ENCODE measurements at places on chromosomes 6 and 20.

DNA sequence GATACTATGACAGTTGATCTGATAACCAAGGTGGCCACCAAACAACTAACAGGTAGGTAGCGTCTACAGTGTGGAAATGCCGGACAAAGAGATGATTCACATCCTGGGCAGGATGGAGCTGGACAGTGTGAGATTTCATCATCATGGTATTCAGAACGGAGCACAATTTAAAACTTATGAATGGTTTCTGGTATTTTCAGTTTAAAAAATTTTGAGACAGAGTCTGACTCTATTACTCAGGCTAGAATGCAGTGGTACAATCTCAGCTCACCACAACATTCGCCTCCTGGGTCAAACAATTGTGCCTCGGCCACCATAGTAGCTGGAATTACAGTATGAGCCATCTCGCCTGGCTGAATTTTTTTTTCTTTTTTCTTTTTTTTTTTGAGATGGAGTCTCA is 43.8 kb downstream of the CEP57L1 start:
- no peak for DNase-seq

DNA sequence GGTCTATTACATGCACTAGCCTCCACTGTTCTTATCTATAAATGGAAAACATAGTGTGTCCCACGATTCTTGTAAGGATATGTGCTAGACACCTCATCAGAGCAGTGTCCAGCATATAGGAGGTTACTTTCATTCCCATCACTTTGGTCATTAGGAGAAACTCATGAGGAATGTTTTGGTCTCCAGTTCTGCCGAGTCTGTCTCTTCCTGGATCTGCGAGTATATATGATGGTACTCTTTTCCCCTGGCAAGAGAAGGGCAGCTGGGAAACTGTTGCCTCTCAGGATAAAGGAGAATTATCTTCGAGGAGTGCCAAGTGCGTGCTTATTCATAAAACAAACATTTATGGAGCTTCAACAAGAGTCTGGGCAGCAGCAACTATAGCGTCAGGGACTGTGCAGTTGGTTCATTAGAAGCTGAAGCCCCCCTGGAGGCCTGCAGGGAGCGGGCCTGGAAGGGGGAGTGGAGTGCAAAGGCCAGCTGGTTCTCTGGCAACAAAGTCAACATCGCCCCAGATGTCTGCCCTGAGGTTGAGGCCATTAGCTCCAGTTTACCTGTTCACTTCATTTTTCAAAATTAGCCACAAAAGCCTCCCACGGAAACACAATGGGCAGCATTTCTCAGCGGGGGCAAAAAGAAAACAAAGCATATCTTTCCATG is 811.9 kb downstream of the MAFB start:
- DNase-seq, result no peak

- DNase-seq, result no peak
Measured at GRCh38 chr20:34337982-34338726, 24.9 kb upstream of the ITCH start.

DNA sequence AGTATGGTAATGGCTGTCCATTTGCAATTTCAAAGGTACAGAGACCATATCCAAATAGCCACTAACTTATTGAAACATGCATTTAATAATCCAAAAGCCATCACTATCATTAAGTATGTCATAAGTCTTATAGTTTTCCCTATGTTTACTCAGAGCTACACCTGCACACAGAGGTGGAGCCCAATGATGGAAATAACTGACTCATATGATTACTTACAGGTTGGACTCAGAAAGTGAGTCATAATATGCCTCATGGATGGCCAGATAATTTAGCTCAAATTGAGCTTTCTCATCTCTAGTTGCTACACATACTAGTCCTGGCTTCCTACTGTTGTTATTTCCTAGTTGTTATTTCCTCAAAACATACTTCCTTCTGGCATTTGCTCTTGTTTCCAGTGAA is 104.4 kb upstream of the KHDRBS2 start:
- DNase-seq, result no peak

DNA sequence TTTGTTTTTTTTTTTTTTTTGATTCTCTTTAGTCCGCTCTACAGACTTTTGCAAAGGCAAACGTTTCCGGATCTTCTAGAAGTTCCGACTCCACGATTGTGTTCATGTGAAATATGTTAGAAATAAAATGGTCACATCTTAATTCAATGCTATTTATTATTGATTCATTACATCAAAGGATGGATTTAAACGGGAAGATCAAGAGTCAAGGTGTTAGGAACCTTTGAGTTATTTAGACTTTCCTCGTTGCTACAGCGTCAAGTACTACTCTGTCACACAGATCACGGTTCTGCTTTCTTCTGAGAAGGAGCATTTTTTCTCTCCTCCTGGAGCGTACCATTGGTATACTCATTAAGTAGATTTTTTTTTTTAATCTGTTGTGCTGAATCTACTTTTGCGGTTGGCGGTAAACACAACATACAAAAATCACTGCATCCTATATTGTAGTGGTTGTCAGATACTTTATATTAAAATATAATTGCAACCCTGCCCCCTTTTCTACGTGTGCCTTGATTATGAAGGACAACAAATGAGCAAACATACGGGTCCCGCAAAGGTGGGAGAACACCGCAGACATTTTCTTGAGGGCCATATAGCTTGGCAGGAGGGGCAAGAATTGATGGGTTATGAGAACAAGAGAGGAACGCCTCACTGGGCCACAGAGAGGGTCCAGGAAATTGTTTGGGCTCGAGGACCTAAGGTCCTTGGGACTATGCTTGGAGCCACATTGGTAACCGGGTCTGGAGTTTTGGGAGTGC is 17.5 kb downstream of the HMGN4 start:
- DNase-seq, result no peak

DNA sequence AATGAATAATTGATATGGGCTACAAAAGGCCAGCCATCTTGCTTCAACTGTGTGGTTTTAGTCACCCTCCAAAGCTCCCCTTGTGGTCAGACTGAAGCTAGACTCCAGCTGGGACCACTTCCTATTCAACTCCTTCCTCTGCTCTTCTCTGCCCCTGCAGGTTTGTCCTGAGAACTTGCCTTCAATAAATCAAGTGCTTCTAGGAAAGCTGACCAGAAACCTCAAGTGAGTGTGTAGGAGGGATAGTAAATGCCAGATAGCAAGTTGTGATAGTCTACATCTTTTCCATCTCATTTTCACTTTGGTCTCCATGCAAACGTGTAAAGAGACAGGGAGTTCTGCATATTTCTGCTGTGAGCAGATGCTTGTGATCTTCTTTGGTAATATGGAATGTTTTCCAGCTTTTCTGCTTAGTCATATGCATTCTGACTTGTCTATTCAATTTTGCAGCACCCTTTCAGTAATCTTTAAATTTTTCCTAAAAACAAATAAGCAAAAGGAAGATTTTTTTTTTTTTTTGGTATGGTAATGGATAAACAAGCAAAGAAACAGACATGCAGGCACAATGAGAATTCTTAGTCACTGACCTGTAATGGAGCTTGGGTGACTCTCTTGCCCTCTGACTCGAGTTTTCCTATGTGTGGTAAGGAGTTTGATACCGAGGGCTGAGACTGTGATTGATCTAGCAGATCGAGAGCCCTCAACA is 201.3 kb upstream of the BTBD3 start:
- no peak for DNase-seq

DNA sequence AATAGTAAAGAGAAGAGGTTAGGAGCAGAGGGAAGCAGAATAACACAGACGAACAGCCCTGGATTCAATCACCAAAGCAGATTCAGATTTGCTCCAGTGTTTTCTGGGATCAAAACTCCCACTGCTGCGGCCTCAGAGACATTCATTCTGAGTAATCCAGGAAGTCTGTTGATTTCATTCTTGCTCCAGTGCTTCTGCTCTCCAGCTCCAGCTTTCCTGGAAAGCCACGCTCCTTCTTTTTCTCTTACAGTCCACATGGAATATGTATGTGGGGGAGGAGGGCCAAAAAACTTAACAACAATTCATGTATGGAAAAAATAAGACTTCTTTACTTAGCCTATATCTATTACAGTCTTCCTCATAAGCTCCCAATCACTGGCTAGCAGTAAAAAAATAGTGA is 26.4 kb upstream of the UST start:
- DNase-seq, result no peak

GRCh38 chr20:4073852-4074741 is 58.7 kb upstream of the RNF24 start:
- no peak for DNase-seq

DNA sequence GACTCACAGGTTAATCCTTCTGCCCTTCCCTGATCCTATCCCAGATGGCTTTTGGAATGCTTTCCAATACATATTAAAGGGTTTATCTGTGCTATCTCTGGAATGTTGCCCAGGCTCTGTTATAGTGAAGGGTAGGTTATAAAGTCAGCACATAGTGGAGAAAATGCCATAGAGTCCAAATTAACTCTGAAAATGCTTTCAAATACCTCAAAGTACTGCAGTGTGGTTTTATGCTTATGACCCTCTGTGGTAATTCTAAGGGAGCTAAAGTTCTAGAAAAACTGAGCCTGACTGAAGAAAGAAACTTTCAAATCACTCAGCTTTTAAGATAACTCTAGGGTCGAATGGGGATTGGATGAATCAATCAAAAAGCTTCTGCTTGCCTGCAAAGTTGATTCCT is 159.8 kb downstream of the PLCB1 start:
- DNase-seq, result no peak

DNA sequence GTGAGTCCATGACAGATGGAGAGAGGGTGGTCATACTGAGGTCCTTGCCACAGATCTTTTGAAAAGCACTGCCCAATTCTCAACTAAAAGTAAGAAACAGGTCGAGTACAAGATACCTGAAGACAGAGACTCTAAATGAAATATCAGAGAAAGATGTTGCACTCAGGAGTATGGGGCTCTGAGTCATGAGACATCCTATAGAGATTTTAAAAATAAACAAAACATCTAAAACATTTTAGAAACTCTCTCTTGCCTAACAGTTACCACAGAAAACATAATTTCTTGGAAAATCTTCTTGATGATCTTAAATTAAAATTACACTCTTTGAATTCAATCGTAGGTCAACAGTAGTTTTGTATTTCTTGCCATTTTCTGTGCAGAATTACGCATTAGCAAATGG is 348.9 kb upstream of the MARCKS start:
- no peak for DNase-seq

DNA sequence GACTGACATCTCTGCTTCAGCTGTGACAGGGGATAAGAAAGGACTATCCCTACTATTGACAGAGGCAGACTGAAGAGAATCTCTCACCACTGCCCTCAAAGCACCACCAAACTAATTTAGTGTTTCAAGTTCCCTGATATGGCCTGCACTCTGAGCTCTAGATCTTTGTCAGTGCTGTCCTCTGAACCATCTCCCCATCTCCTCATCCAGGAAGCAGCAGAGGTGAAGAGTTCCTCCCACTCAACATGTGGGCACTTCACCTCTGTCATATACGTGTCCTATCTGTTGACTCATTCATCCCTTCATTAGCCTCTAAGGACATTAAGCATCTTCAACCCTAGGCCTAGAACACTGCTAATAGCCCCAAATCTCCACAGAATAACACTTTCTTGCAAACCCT is 14.1 kb downstream of the FAM210B start:
- no peak for DNase-seq

DNA sequence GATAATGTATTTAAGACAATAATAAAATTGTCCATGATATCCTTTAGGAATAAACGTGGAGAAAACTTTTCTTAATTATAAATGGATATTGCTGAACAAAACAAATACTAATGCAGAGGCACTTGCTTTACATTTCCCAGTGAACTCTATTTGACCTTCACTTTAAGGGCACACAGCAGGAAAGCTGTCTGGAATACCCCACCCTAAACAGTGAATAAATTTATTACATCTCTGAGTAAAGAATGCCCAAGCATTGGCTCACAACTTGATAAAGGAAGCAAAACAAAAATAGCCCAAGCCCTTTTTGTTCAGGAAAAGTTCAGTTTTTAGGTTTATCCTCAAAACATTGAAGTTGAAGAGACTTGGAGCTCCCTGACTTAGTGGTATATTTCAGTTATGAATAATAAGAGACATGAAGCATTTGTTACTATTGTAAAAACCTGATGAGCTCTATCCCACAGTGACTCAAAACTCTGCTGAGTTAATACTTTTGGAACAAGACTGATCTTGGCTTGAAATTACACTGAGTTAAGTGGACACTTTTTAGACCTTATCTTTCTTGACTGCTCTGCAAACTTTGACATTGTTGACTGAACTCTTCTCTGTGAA is 353.9 kb downstream of the BCKDHB start:
- DNase-seq, result no peak

DNA sequence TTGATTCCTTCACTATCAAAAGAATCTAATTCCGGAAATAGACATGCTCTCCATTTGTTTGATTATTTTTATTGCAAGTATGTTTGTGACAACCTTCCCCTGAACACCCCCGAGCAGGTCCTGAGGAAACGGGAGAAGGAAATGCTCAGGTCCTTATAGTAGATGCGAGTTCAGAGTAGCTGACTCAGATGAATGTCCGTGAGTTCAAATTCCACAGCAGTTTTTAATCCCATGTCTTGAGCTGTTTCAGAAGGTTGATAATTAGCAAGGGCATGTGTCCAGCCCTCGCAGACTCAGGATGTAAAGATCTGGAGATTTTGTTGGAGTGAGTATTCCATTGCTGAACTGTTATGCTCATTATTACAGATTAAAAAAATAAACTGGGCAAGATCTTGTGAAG is 169.3 kb downstream of the BCAS1 start:
- DNase-seq, result no peak

DNA sequence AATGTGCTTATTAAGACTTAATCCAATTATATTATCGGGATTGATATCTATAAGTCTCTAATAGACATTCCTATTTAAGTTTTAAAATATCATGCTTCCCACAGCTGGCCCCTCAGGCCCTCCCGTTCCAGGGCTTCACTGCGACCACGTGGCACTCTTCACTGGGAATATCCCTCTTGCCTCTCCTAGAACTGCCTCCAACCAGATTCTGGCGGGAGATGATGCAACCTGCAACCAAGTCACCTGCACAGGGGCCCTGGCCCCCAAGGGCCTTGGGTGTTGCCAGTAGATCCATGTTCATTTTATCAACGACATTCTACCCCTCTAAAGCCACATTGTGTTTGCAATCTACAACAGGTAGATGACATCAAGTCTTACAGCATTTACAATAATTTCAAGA is 18.4 kb upstream of the RAMACL start:
- no peak for DNase-seq

DNA sequence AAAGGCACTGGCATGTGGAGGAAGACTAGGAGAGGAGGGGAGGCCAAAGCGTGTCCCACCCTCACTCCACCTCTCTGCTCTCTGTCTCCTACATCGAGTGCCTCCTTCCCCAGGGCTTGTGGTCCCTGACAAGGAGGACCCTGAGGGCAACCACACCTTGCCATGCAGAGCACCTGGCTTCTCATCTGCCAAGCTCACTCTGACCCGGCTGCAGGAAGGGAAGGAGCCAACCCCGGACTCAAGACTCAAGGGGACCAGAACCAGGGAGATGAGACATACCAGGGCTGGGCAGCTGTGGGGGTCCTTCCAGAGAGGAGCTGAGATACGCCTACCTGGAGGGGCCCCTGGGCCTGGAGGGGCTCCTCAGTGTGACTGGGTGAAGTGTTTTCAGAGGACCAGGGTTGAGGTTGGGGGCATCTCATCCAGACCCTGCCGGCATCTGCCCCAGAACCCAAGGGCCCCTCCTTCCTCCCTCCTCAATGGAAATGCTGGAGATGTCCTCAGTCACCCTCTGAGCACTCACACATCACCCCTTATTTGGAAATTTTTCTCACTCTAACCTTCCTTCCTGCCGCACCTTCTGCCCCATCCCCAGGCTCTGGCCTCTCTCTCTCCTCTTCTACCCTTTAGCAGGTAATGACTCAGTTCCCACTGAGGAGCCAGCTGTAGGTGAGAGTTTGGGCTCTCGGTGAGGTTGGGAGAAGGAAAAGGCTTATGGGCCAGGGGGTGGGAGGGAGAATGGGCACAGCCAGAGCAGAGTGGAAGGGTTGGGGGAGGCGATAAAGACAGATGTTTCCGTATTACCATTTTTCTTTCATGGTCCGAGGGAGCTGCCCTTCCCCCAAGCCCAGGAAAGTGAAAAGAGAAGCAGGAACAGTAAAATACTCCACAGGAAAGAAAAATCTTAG is 32.0 kb upstream of the POU5F1 start:
- no peak for DNase-seq

All from stimulated activated CD8-positive, alpha-beta memory T cell treated with anti-CD3 and anti-CD28 coated beads, Interleukin-7, amount 100 ng/mL, for 1 hour (primary cell).